Activated T-cell treated with anti-CD3 and anti-CD28 coated beads, Interleukin-2, amount 50 U/mL, for 24 hours (primary cell): ENCODE measurements at places on chromosomes 2 and 18.
A peak's percentile ranks its signal among the peaks of the same experiment; 100 is the strongest.

GRCh38 chr2:13522917-13523821 is 806.4 kb downstream of the TRIB2 start:
- no peak for DNase-seq

- no peak for DNase-seq
Measured at GRCh38 chr2:124804014-124804940, 779.2 kb downstream of the CNTNAP5 start.

DNA sequence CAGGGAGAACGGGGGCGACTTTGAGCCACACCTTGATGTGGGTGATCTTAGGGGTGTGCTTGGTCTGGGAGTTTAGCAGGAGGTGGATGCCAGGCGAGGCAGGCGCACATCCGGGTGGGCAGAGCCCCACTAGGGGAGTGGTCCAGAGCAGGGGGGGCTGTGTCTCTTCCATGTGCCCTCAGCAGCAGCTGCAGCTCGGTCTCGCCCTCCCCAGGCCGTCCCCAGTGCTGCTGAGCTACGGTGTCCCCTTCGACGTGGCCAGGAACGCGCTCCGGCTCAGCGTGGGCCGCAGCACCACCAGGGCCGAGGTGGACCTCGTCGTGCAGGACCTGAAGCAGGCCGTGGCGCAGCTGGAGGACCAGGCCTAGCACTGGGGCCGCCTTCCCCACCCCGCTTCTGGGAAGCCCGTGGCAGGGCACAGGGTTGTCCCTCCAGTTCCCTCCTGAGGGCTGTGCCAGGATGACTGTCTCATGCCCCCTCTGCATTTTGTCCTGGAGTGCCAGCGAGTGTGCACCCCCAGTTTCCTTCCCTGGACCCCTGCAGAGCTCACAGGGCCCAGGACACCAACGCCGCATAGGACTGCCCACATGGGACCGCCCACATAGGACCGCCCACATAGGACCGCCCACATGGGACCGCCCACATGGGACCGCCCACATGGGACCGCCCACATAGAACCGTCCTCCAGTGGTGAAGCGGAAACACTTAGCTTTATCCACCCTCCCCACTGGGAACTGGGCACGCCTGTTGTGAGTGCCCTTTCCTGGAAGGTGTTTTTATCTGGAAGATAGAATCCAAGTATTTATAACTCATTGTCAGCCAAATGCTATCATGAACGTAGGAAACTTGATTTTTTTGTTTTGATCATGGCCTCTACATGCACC is 1.9 kb upstream of the ESPNL start:
- DNase-seq, result peak; percentile 28

DNA sequence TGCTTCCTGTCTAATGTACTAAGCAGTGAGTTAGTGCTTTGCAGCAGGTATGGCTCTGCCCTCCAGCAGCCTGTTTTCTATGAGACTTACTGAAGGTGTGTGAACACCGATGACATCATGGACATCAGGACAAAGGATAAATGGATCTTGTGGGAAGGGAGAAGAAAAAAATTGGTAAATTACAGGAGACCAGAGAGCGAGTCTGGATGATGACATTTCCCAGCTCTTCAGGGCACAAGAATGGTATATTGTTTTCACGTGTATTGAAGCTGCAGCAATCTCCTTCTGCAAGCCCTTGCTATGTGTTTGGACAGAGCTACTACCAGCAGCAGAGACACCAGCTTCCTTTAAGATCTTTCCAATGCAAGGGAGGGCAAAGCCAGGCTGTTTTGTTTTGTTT is 47.2 kb downstream of the DCC start:
- DNase-seq, result no peak
